Calu3 (cell line): ENCODE measurements at places on chromosomes 3 and 15.

DNA sequence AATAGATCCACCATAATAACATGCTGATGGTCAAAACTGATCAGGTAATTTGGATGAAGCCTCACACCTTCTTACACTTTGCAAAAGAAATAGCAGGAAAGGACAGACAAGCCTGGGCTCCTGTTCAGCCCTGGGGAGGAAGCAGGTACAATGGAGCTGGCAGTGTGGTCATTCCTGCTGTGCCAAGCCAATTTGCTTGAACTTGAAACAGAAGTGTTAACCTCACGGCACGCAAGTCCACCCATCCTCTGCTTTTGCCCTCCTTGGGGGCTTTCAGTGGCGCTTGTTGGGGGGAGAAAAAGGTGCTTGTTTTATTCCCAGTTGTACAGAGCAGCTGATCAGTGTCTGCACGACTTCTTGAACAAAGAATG lies 36.8 kb upstream of the RFTN1 start:
- no peak for DNase-seq

DNA sequence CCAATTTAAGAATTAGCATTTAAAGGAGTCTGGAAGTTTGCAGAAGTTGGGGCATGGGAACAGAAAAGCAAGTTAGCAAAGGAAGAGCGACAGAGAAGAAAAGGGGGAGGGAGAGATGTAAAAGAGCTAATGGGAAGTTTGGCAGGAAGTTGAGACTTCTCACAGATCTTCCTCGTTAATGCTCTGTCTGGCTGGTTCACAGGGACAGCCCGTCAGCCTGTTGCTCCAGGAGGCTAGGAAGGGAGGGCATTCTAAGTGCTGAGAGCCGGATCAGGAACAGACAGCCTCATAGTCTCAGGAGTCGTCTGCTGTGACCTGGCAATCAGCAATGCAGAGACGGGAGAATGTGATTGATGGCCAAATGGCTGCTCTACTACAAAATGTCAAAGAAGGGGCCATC lies 150.3 kb downstream of the AGBL1 start:
- DNase-seq = no peak

- peak; percentile 29 for DNase-seq
Measured at GRCh38 chr3:135125171-135125801, 330.2 kb downstream of the EPHB1 start.

GRCh38 chr3:197522183-197522715 lies 33.5 kb downstream of the BDH1 start:
- DNase-seq = peak; percentile 38

GRCh38 chr15:38879909-38880471 lies 315.4 kb upstream of the RASGRP1 start:
- no peak for DNase-seq

GRCh38 chr15:92817339-92817886 lies 82.7 kb upstream of the CHD2 start:
- no peak for DNase-seq

DNA sequence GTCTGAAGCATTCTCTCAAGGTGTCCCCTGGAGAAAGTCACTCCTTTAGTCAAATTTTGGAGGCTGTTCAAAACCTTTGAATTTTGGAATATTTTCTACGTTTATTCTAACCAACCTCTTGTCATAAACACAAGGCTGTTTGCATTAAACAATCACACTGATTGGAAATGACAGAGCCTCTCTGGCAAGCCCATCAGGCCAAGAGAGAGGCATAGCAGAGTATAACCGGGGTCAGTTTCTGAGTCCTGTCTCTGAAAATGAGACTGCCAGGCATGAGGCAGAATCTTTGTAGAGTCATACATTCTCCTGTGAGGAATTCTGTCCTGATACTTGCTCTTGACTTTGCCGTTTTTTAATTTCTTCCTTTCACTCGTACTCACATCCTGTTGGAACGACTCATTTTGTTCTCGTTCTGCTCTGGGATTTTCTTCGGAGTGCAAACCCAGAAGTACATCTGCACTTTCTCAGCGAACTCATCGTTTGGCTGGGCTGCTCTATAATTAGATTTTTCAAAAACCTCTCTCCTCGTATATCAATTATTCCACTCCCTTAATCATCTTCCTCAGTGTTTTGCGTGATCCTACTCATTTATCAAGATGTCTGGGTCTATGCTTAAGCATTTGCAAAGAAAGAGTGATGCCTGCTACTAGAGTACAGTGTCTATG lies 114.2 kb downstream of the AGBL1 start:
- no peak for DNase-seq

DNA sequence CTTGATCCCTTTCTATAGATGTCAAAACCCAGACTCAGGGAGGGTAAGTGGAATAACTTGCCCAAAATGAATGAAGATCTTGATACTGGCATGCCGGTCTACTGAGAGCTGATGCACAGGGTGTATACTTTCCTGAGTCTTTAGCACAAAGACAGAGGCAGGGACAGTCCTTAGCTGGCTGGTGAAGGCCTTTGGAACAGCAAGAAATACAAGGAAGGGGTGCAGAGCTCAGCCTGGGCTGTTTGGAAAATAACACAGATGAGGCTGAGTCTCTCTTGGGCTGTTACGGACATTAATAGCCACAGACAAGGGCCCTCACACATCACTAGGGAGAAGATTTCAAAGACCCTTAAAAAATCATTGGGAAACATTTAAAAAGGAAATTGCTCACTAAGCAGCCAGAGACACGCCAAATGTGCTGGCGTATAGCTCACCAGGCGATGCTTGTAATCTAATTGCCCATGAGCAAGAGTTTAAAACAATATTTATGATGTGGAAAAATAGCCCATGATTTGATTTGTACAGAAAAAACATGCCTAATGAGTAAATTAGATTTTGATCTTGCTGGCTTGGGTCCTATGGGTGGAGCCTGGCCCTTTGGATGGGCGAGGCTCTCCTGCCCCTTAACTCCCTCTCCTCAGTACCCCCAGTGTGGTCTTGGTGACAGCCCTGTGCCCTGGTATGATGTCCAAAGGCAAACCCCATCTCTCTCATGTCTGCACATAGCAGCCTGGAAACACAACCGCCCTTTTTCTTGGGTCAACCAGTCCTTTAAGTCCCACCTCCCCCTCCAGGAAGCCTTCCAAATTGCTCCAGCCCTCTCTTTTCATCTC lies 81.8 kb upstream of the MRPS22 start:
- no peak for DNase-seq

DNA sequence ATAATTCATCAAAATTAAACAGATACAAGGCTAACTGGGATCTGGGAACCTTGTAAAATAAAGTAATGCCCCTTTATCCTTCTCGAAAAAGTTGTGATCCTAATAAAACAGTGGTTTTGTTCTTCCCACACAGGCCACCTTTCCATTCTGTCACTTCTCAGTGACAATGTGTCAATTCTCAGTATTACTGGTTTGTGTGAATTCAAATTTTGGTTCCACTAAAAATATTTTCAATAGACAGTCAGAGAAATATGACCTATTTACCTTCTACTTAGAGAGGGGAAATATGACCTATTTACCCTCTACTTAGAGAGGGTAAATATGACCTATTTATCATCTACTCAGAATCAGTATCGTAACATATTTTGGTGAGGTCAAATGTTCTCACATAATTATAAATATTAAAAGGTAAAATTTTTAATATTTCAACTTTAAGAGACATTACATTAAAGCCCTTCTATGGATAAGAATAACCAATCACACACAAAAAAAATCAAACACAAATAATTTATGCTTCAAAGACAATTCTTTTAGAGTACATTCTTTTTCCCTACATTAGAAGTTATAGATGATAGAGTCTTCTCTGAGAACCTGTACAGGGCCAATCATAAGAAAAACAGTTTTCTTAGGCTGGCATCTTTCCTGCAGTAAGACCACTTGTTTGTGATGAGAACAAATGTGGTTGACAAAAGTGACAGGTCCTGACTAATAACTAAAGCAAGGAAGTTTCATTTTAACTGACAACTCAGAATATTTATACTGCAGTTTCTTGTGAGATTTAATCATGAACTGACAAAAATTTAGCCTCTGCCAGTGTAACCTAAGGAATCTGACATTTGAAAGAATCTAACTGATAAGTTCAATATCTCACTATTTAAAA lies 323.3 kb downstream of the DIPK2A start:
- DNase-seq = no peak

- DNase-seq = no peak
Measured at GRCh38 chr3:149507491-149508324, 33.2 kb downstream of the TM4SF4 start.

DNA sequence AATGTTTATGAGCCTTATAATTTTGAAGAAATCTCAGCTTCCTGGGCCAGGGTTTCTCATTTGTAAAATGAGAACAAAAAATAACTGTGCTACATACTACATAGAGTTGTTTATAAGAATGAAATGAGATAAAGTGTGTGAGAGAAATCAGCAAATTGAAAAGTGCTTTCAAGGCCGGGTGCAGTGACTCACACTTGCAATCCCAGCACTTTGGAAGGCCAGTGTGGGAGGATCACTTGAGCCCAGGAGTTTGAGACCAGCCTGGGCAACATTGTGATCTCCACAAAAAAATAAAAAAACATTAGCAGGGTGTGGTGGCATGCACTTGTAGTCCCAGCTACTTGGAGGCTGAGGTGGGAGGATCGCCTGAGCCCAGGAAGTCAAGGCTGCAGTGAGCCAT lies 22.4 kb downstream of the FOXB1 start:
- no peak for DNase-seq

- DNase-seq = peak; percentile 10
Measured at GRCh38 chr3:104628185-104628789, 738.4 kb upstream of the ALCAM start.

GRCh38 chr3:113287803-113288648 lies 76.7 kb downstream of the BOC start:
- peak; percentile 62 for DNase-seq

- no peak for DNase-seq
Measured at GRCh38 chr3:110193074-110193473, 855.7 kb upstream of the DPPA4 start.

DNA sequence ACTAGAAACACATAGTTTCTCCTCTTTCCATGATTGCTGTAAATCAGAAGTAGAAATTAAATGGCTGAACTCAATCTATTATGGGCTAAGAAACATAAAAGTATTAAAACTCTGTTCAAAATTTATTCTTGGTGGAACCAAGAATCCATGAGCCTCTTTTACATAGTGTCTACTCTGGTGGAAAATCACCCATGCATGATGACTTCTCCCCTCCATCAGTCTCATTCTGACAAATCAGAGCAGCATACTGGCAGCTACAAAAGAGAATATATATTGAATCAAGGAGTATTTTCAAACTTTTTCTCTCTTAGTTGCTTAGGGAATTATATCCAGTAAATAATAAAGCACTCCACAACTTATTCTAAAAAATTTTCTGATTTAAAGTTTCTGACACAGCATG lies 536.9 kb upstream of the CCDC54 start:
- DNase-seq = no peak

- no peak for DNase-seq
Measured at GRCh38 chr3:127391436-127392155, 103.8 kb upstream of the PRR20G start.

- no peak for DNase-seq
Measured at GRCh38 chr15:100204211-100204610, 137.6 kb downstream of the ADAMTS17 start.

GRCh38 chr3:53254509-53255422 lies 1.1 kb downstream of the TKT start:
- DNase-seq = peak; percentile 77

GRCh38 chr3:56253941-56254665 lies 214.2 kb downstream of the ERC2 start:
- DNase-seq = no peak

DNA sequence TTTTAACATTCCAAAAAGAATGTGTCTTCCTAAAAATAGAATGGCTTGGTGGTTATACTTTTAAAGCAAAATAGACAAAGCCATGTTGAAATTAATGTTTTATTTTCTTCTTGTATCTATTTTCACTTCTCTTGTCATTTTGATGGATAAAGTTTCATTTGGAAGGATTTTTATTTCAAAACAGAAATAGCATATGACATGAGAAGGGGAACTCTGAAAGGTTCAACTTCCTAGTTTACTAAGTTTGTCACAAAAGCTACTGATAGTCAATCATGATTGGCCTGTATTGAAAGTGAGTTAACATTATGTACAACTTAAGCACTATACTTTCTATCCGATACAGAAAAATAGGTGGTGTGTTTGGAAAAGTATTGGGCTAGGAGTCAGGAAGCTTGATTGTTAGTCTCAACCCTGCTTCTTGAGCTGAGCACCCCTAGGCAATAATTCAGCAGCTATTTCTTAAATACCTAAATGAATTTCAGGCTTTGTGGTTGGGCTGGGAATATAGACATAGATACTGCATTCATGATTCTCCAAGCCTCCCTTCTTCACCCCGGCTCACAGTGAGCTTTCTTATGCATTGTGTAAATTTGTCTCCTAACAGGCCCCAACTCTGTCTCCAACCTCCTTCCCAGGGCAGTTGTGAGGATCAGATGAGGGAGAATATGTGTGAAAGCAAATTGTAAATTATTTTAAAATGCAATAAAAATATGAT lies 46.9 kb upstream of the CSPG4 start:
- DNase-seq = no peak

DNA sequence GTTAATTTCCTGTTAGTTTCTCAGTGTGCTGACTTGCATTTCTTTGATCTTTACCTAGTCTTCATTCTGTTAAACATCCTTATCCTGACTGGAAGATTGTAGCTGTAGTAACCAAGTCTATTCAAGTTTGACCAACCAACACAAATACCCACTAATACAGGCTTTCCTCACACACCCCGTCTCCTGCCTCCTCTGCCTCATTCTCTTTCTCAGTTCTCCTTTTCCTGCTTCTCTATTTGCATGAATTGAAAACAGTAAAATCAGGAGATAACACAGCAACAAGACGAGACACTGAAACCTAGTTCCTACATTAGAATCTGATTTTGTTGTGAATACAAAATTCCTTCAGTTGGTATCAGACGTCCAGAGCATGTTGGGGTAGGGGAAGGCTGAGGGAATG lies 116.9 kb upstream of the ARPP21 start:
- DNase-seq = no peak

GRCh38 chr3:108891833-108892232 lies 61.8 kb downstream of the GUCA1C start:
- no peak for DNase-seq

- DNase-seq = no peak
Measured at GRCh38 chr3:133457465-133458067, 57.7 kb downstream of the BFSP2 start.

DNA sequence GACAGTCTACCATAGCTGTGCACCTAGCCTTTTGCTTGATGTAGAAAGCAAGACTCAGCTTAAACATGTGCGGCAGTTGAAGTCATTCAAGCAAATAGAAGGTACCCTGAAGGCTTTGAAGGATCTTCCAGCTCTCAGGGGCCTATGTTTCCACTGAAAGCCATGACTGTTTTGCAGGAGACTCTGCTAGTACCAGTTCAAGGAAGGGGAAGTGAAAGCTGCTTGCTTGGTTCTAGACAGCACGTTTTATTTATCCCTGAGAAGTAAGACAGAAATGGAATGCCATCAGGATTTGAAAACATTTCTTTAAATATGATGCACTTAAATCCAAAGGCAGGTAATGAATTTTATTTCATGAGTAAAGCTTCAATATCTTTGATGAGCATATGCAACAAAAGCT lies 311.4 kb downstream of the PDCD6IP start:
- DNase-seq = no peak

- DNase-seq = no peak
Measured at GRCh38 chr3:48960841-48961413, 29.1 kb upstream of the P4HTM start.
